ENCODE measurements at places on chromosomes 3 and 15.

DNA sequence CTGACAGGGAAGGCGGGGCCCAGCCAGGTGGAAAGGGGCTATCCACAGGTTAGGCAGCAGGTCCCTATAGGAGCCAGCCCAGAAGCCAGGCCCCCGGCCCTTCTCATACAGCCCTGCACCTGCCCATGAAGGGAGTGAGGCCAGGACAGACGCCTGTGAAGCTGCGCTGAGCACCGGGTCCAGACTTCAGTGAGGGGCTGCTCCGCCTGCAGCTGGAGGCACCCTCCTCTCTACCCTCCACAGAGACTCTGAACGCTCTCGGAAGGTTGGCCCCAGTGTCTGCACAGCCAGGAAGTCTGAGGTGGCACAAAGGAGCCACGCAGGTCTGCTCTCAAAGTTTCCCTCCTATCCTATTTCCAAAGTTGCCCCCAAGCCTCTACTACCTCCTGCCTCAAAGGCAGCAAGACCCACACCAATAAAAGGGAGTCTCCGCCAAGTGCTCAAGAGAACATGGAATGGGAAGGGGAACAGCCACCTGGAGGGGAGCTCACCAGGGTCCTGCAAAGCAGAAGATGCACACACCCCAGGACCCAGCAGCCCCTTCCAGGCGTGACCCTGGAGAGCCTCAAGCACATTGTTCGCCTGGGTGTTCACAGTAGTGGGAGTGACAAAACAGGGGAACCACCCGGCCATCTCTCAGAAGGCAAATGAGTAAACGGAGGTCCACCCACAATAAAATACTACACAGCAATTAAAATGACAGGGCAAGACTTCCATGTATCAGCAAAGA, 19.5 kb downstream of the XXYLT1 start:
- no peak for DNase-seq

DNA sequence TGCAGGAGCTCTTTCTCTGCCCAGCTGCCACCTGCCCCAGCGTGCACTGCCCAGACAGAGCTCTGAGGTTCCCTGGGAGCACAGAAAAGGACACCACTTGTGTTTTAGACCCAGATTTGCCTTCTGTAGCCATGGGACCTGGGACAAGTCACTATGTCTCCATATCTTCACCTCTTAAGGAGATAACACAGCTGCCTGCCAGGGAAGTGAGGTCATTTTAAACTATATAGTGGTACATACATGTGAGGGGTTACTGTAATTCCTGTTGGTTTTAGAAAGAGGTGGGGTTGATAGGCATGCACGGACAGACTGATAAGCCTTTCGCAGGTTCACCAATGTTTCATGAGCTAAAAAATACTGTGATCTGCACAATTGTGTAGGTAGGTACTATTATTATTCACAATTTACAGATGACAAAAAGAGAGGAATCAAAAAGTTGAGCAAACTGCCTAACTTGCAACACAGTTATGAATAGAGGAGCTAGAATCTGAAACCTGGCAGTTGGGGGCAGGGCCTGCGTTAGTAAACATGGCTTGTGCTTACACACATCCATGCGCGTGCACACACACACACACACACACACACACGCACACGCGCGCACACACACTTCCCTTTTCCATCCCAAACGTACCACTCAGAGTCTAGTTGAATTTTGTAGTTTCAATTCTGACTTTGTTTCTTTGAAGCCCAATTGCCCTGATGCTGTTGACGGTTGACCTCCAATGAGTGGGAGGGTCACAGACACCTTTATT, 193.6 kb downstream of the FAM43A start:
- DNase-seq: no peak

DNA sequence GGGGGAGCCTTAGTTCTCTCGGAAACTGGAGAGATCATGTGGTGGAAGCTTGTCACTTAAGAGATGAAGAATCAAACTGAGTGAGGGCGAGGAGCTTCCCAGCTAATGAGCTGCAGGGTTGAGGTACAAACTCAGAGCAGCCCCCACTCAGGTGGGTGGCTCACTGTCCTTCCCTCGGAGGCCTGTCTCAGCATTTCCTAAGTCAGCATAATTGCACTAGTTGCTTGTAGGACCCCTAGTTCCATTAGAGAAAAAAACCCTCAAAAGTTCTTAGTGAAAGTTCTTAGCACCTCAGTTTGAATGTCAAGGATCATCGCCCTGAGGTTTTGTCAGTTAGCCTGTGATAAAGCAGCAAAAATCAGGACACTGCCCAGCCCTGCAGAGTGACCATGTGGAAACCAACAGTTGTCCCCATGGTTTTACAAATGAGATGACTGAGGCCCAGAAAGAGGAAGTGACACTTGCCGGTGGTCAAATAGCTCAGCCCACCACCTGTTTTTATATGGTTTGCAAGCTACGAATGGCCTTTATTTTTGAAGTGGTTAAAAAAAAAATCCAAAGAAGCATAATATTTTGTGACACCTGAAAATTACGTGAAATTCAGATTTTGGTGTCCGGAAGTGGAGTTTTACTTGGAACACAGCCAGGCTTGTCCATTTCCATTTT, 11.9 kb downstream of the SMAD6 start:
- no peak for DNase-seq

GRCh38 chr3:59064728-59065127, 14.9 kb upstream of the CFAP20DC start:
- DNase-seq: no peak

Data from fibroblast of the aortic adventitia (primary cell).